Neural progenitor cell (in vitro differentiated cells): ENCODE measurements at places on chromosomes 12 and 14.

GRCh38 chr12:75578546-75578945 is 67.1 kb upstream of the KRR1 start:
- DNase-seq = no peak

- DNase-seq = no peak
These were observed 188.6 kb upstream of the SOX5 start for GRCh38 chr12:24138041-24138440.

DNA sequence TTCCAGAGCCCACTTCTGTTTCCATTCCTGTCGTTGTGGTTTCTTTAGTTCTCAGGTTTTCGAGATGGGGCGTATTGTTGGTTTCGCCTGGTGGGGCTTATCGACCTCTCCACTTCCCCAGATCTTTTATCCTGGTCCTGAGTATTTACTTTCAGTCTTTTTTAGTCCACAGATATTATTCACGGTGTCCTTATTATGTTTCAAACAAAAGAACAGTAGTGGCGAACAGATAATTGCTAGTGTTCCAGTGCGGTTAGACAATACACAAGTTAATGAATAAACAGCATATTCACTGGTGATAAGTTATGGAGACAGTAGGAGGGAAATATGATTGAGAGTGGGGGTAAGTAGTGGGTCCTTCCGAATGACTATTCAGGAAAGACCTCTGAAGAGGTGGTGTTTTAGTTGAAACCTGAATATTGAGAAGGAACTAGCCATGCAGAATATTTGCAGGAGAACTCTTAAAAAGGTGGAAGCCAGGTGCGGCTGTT is 668 bp downstream of the TMEM260 start:
- DNase-seq = no peak

- DNase-seq = no peak
These were observed 57.8 kb downstream of the B4GALNT3 start for GRCh38 chr12:517538-517937.

- no peak for DNase-seq
These were observed 432 bp downstream of the IL25 start for GRCh38 chr14:23373041-23373440.

DNA sequence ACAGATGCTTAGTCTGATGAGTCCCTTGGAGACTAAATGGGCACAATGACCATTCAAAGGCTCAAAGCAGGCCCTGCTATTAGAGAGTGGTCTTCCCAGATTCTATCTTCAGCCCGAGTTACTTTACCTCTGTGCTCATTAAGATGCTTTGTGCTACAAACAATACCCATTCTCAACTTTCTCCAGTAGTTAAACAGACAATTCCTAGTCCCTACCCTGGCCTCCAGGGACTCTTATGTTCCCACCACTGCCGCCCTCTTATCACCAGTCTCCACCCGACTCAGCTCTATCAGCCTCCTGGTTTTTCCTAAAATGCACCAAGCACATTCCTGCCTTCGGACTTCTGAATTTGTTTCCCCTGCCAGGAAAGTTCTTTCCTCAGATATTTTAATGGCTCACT is 25.6 kb upstream of the GPHB5 start:
- DNase-seq = peak; percentile 65
